ENCODE measurements at places on chromosomes 16 and 17. TPM values are rescaled to one million over a fixed set of nuclear protein-coding genes. Genes with fewer than 3 reads are reported as not detected.

- no peak for DNase-seq
Observed at GRCh38 chr17:67047382-67047781, 3.0 kb downstream of the CACNG1 start.

GRCh38 chr16:12062343-12063003 is 85.9 kb downstream of the SNX29 start:
- no peak for DNase-seq

DNA sequence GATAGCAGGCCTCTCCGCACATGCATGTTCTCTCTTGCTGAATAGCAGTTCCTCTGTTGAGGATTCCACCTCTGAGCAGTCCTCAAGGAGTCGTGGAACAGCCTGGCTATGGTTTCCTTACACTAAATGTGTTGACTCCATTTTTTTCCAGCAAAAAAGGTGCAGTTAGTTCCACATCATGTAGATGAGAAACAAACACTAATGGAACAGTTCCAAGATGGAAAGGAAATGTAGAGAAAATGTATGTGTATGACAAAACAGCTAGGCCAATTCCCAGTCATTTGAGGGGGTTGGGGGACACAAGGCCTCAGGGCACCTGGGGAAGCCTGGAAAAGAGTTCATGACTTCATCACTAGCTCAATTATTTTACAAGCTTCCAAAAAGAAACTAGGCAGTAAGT is 90.0 kb downstream of the CFDP1 start:
- DNase-seq = no peak

DNA sequence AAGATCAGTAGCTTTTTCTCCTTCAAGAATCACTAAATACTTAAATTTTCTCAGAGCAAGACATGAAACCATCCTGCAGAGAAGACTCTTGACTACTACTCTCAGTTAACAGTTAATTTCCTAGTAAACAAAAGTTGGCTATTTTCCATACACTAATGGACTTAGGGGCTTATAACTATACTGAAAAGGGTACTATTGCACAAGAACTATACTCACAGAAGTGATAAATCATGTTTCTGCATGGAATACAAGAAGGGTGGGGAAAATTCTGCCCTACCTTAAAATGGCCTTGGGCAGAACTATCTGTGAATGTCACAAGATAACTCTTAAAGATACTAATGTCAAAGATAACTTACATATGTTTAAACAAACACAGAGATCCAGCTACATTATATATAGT is 12.5 kb downstream of the ZNF652 start:
- no peak for DNase-seq

DNA sequence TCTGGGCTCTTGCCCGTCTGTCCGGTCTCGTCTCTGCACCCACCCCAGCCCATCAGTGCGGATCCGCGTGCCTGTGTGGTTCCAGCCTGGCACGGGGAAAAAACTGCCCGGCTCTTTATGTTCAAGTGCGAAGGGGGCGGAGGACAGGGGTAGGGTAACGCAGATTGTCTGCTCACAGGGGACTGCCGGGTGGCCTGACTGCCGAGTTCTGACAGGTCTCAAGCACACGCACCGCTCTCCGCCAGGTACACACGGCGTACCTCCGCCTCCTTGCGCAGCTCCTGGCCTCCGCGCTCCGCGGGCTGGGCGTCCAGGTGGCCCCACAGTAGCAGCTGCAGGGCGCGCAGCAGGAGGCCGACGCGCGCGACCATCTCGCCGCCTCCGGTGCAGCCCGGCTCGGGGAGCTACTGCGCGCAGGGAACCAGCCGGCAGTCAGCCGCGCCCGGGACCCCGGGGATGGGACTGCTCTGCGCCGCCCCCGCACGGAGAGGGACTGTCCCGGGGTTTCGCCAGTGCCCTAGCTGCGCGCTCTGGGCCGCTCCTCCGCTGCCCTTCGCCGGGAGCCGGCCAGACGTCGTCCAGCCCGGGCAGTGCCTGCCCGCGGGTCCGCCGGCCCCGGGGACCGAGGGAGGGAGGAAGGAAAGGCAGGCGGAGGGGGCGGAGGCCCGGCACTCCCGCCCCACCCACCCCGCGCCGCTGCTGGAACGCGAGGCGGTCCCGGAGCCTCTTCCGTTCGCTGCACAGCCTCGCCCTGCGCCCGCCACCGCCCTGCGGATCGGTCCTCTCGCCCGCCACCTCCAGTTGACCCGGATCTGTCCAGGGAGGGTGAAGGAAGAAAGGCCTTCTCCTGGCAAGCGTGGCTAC is at the start of gene MMP28:
TSS of gene MMP28 (minus strand) at position 635 of the 864 bp plus-strand sequence. CDS start at position 371, 264 bp downstream.
- DNase-seq = no peak

DNA sequence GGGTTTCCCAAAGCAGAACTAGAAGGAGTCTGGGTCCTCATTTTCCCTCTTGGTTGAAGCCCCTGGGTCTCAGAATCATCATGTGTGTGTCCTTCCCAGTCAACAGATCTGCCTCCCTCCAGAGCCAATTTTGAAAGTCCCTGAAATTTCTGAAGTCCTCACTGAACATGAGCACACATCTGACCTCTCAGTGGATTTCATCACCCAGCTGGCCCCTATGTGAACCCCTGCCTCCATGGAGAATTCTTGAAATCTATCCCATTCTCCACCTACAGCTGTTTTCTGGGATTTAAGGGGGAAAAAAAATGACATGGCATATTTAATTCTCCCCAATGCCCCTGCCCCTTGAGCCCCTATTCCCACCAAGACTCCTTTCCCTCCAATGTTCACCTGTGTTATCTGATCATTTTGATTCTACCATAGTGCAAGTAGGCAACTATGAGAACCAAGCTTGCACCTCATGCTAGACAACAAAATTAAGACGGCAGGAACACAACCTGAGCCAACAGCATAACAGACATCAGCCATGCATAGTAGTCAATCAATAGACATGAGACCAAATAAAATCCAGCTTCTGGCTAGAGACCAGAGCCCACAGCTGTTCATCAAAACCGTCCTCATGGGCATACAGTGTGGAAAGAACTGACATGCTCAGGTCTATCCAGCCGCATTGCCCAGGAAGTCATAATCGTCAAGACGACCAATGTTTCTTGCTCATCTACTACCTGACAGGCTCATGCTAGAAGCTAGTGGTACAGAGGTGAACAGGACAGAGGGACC is 14.9 kb downstream of the SOX9 start:
- no peak for DNase-seq

GRCh38 chr17:51722994-51723393 is 435.5 kb downstream of the CA10 start:
- no peak for DNase-seq

GRCh38 chr16:69830534-69831211 is 68.5 kb downstream of the WWP2 start:
- no peak for DNase-seq

DNA sequence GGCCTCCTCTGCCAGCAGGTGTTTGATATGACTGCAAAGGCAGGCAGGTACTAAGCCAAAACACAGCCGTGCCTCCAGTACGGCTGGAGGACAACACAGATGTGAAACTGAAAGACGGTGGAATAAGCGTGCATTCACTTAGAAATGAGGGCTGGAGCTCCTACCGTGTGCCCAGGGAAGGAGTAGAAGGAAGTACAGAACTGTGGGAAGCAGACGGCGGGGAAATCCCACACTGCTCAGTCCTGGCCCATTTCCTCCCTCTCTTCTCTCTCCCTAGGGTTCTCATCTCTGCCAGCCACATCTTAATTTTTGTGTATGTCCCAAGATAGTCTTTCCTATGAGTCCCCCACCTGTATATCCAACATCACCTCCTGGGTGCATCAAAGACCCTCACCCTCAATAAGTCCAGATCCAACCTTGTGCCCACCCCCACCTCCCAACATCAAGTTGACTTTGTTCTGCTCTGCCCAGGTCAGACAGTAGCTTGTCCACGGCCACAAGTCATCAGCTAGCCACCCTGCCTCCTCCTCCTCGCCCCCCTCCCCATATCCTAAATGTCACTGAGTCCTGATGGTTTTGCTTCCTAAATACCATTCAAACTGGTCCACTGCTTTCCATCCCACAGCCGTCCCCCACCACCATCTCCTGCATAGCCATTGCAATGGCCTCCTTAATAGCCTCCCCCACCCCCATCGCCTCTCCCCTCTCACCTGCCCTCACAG is 77.1 kb upstream of the RPL38 start:
- DNase-seq = no peak

The CDH11 gene
- 0.33 TPM for polyA plus RNA-seq

The TBC1D3D gene
- polyA plus RNA-seq = not detected

The TSNAXIP1 gene
- polyA plus RNA-seq = 0.48 TPM

The VAC14 gene
- 33.7 TPM for polyA plus RNA-seq

The TAC4 gene
- not detected for polyA plus RNA-seq

The HSD17B1 gene
- 1.1 TPM for polyA plus RNA-seq

The NTN1 gene
- polyA plus RNA-seq = 0.78 TPM

Data from GM12878 (cell line).